Thymus (tissue), 14 donors: ENCODE measurements at places on chromosomes 2 and 18.

DNA sequence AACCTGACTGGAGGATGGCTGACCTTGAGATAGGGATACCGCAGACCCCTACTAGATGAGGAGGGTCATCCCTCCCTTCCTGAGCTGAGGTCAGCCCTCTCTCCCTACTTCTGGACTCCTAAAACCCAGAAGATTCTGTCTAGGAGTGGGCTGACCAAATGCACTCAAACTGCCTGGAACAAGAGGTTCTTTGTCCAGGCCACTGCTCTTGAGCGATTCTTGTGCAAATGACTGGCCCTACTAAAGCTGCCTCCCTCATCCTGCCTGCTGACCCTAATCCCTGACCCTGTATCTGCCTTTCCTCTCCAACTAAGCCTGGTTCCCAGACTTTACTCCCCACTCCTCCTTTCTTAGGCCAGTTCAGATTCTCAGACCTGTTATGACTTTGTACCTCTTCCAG, 56.2 kb downstream of the EFR3B start:
- DNase-seq, result no peak

DNA sequence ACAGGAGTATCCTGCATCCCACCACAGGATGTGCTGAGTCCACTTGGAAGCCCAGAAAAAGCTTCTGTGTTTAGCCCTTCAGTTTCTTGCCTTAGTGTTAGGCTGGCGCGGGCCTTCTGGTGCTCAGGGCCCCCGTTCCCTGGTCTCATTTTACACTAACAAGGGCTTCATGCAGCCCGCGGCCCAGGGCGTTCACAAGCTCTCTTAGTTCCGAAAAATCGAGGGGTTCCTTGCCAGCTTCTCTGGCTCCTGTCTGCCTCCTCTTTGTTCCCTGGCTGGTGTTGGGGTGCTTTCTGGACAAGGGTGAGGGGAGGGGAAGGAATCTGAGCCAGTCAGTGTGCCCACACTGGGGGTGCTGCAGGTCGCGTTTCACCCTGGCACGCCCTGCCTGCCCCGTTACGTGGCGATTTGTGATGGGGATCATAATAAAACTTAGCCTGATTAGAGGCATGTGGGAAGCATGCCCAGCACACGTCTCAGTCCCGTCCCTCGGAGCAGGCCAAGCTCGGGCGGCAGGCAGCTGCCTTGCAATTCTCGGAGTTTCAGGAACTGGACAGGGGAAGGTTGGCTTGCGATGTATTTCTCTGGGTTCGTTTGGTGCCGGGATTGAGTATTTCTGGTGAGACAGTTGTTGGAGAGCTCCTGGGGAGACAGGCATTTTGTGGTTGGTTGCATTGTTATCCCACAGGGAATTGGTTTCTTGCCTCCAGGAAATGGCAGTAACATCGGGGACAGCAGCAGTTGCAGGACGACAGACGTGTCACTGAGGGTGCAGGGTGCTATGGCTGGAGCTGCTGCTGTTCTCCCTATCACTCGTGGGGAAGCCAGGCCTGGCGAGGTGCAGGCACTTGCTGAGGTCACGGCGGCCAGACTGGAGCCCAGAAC, 22.9 kb downstream of the SH3BP4 start:
- DNase-seq, result no peak

DNA sequence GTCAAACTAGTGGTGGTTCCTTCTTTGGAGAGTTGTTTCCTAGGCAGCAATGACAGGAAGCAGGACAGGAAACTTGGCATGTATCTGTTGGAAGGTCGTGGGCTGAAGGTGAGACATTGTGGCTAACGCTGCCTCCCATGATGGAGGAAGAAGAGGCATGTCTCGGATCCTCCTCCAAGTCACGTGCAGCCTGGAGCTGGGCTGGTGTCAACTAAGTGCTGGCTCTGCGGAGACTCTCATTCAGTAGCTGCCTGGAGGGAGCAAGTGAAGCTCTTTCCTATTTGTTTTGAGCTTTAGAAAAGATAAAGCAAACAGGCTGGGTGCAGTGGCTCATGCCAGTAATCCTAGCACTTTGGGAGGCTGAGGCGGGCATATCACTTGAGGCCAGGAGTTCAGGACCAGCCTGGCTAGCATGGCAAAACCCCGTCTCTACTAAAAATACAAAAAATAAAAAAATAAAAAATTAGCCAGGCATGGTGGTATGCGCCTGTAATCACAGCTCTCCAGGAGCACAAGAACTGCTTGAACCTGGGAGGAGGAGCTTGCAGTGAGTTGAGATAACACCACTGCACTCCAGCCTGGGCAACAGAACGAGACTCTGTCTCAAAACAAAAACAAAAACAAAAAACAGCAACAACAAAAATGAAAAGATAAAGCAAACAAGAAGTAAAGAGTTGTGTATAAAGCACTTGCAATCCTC, 28.2 kb upstream of the INO80C start:
- DNase-seq, result no peak

DNA sequence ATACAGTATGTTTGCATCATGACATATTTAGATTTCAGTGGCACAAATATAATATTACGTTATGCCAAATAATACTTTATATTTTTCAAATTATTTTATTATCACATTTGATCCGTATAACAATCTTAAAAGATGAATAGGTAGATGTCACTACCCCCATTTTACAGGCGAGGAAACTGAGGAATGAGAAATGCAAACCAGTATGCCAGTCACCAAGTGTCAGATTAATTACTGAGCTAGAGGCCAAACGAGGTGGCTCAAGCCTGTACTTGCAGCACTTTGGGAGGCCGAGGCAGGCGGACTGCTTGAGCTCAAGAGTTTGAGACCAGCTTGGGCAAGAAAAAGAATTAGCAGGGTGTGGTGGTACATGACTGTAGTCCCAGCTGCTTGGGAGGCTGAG, 17.4 kb upstream of the YES1 start:
- DNase-seq, result no peak

DNA sequence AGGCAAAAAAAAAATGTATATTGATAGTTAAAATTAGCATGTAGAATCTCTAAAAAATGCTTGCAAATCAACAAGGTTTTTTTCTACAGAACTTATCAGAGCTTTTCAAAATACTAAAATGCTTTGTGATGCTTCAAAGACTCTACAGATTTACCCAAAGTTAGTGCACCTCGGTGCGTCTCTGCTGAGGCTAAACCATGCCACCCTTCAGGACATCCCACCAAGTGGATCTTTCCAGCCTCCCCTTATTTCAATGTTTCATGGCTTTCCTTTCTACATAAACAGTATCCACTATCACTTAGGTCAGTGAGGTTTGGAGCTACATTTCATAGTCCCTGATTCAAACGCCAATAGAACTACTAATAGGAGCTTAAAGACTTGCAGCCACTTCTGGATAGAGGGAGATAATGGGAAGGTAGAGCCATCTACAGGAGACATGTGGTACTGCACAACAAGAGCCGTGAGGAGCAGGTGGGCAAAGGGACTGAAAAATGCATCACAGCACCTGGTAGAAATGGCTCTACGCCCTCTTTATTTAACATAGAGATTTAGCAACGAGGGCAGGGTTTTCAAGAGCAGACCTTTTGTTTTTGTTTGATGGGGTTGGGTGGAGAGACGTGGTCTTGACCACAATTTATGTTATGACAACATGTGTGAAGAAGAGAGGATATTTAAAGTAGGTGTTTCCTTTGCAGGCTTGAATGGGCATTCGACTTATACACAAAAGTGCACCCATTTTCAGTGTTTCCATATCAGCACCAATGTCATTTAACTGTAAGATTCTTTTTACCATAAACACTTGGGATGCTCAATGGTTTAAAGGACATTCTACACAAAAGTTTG, 56.1 kb upstream of the SLC35G4 start:
- peak; percentile 57 for DNase-seq
